ENCODE measurements at places on chromosomes 7 and 10.
A peak's percentile ranks its signal among the peaks of the same experiment; 100 is the strongest.

DNA sequence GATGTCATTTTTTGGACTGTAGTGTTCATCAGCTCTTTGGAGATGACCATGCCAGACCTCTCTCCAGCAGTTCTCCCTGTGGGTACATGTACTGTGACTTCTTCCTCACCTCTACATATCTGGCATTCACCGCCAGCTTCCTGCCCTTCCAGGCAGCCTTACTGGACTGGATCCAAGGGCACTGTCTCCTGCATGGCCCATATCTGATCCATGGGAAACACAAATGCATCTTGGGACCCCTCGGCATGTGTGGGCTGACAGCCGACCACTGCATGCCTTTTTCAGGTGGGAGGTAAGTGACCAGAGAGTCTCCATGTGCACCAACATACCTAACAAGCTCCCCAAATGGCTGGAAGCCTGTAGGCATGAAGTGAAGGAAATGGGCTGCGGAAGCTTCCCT lies 3.9 kb upstream of the BLVRA start:
- no peak for DNase-seq

GRCh38 chr7:143012001-143012400 lies 14.9 kb downstream of the OR9A2 start:
- DNase-seq: no peak

DNA sequence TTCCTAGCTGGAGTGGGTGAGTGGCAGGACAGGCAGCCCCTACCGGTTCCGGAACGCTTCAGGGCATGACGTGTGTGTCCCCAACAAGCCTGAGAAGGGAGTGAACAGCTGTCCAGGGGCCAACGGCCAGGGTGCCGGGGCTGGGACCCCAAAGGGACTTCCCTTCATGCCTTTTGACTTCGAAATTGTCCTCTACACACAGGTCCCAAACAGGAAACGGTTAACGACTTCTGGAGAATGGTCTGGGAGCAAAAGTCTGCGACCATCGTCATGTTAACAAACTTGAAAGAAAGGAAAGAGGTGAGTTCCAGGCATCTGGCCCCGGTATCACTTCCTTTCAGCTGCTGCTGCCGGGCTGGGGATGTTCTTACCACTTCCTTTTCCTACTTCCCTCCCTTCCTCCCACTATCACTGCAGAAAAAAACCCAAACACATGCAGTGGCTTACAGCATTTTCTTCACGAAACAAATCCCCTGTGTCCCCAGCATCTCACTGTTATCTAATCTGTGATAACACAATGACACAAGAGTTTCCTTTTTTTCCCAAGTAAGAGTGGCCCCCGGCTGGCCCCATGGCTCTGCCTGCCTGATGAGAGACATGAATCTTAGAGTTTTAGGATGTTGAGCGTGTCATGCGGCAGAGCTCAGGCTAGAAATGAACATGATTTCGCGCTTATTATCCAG lies 63.2 kb downstream of the MKI67 start:
- DNase-seq: peak; percentile 44

GRCh38 chr10:78700413-78700812 lies 368.4 kb upstream of the ZMIZ1 start:
- DNase-seq: no peak

- DNase-seq: no peak
Observed at GRCh38 chr7:106050002-106050745, 61.9 kb downstream of the SYPL1 start.

DNA sequence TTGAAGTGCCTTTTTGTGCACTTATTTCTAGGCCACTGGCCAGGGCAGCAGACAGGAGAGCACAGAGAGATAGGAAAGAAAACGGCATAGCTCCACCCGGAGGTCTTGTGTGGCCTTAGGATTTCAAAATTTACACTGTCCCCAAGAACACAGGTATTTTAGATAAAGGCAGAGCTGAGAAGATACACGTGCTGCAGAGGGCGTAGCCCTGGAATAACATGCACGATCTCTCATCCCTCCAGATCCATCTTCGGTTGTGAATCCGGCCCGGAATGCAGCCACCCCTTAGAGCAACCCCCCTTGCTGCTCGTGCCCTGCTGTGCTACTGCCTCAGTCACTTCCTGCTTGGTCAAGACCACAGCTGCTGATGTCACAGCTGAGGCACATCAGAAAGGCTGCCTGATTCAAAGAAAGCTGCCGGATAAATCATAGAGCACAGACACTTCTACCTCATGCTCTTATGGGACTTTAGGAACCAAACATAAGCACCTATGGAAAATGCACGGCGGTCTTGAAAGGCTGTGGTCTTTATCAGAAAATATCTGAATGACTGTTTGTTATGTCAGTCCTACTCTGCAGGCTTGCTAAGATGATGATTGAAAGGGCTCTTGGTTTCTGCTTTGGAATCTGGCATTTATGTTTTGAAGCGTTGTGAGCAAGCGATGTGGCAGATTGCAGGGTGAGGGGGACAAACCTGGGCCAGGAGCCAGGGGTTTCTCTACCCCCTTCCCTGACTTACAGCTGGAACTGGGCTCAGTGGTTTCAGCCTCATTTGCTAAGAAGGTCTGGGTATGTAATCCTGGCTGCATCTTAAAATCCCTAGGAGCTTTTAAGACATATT lies 152.0 kb downstream of the SVIL start:
- no peak for DNase-seq
